Neural progenitor cell (in vitro differentiated cells): ENCODE measurements at places on chromosomes 3 and 15. TPM values are rescaled to one million over a fixed set of nuclear protein-coding genes. Genes with fewer than 3 reads are reported as not detected.

DALRD3 gene
- total RNA-seq = 32.9 and 57.4 TPM in 2 replicates

SERPINI2 gene
- total RNA-seq = not detected in 2 replicates

TMOD2 gene
- 1.9 and 3.2 TPM in 2 replicates for total RNA-seq

DNA sequence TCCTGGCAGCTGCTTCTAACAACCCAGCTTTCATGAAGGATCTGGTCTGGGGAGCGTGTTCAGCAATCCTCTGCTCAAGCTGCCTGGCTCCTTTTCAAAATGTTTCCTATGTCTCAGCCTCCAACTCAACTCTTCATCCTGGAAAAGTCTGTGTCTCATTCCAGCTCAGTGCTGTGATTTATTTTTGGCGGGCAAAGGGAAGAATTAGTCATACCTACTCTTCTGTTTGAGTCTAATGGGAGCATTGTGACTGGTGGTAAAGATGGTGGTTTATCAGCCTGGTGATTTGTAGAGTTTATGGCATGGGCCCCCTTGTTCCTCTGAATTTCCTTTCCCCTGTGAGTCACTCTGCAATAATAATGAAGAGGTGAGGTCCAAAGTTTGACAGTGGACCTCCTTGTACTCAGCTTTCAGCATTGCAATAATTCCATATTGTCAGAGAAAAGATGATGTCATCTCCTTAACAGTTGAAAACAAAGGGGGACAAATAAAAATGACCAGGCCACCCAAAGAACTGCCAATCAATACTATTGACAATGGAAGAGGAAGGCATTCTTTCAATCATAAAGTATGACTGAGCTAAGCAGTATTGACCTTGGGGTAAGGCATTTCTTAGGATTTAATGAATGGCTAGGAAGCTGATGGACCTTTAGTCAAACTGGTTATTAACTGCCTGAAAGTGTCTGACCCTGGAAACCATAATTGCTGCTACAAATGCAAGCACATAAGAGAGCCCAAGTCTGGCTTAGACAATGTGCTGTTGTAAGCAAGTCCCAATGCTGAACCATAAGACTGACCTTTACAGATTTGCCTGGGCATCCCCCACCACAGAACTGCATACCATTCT is 204.7 kb upstream of the MCTP2 start:
- H3K36me3 ChIP-seq = no peaks in the 10 kb centered on the region
- no peak for DNase-seq
- H3K4me1 ChIP-seq = peaks cover 10% of the 10 kb centered on the region
- H3K4me3 ChIP-seq = no peak overlapping the region
- no peaks in the 10 kb centered on the region for H3K27me3 ChIP-seq

- H3K27ac ChIP-seq = no peak overlapping the region
- no peaks in the 10 kb centered on the region for H3K27me3 ChIP-seq
- no peak overlapping the region for H3K4me3 ChIP-seq
- no peaks in the 10 kb centered on the region for H3K4me1 ChIP-seq
- no peaks in the 10 kb centered on the region for H3K36me3 ChIP-seq
- no peak for DNase-seq
These were observed 15.0 kb upstream of the CCDC50 start for GRCh38 chr3:191314109-191314728.
